ENCODE measurements at places on chromosomes 1 and 21. TPM values are rescaled to one million over a fixed set of nuclear protein-coding genes. Genes with fewer than 3 reads are reported as not detected.

Gene AKNAD1
- total RNA-seq = not detected

Gene SLFNL1
- 0.15 TPM for total RNA-seq

Gene SERTAD4
- total RNA-seq = 3.4 TPM

Gene PCP4
- not detected for total RNA-seq

Gene SLAMF9
- not detected for total RNA-seq

Gene TGFB2
- total RNA-seq = 2.1 TPM

Gene UBE2U
- not detected for total RNA-seq

Gene HOOK1
- not detected for total RNA-seq

Gene TMEM125
- total RNA-seq = not detected

Gene TMEM200B
- total RNA-seq = 12.5 TPM

All from cardiac ventricle fibroblast (primary cell).